Adipocyte (in vitro differentiated cells): ENCODE measurements at places on chromosomes 16 and 17.

- DNase-seq = no peak
Observed at GRCh38 chr16:22282254-22282892, 14.8 kb upstream of the POLR3E start.

DNA sequence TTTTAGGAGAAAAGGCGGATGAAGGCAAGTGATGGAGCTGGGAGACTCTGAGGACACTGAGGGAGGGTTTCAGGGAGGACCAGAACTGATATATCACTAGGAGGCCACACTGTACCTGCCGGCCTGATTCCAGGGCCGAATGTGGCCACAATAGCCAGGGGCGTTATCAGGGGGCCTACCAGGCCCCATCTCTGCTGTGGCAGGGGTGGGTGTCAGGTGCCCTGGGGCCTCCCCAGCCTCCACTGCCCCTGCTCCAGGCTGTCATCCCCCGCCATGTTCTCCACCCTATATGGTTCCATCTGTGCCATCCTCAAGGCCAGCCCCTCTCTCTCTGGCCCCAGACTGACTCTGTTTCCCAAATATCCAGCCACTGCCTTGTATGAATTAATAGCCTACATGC lies 246.5 kb downstream of the GSG1L start:
- no peak for DNase-seq

DNA sequence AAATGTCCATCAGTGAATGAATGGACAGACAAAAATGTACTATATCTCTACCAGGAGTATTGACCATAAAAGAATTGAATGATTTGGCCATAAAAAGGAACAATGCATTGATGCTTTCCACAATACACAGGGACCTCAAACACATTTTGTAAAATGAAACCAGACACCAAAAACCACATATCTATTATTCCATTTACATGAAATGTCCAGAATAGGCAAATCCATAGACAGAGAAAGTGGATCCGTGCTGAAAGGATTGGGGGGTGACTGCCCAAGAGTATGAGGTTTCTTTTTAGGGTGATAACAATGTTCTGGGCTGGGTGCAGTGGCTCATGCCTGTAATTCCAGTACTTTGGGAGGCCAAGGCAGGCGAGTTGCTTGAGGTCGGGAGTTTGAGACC lies 6.9 kb upstream of the LITAF start:
- DNase-seq = peak; percentile 52

GRCh38 chr16:85738923-85739715 lies 11.8 kb downstream of the C16orf74 start:
- DNase-seq = no peak

DNA sequence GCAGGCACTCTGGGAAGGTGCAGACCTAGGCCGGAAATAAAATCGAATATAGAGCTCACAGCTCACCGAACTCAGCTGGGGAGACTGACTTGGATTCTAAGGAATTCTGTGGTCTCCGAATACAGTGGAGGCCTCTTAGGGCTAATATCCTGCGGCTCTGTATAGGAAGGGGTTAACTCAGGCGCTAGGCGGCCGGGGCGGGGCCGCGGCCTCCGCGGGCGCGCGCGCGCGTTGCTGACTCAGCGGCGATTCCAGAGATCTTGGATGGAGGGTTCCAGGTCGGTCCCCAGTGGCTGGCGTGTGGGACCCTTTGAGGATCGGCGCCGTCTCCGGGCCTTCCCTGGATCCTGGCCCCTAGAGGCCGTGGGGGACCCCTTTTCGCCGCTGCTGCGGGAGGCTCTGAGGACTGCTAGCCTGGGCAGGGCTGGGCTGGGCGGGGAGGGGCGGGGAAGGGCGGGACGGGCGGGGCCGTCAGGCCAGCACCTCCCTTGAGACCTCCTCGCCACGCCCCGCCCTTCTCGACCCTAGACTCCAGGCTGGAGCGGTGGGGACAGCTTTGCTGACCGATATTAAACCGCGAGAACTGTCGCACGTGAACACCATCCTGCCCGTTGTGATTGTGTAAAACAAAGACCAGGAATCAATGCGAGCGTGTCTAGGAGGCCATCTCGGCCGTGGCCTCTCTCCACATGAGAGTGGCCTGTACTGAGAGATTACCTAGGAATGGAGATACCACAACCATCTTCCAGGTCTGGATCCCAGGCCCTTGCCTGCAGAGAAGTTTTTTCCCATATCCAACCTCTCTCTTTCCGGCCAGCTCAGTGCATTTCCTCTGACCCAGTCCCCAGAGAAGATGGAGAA lies 1.4 kb upstream of the PLEKHH3 start:
- peak; percentile 93 for DNase-seq

DNA sequence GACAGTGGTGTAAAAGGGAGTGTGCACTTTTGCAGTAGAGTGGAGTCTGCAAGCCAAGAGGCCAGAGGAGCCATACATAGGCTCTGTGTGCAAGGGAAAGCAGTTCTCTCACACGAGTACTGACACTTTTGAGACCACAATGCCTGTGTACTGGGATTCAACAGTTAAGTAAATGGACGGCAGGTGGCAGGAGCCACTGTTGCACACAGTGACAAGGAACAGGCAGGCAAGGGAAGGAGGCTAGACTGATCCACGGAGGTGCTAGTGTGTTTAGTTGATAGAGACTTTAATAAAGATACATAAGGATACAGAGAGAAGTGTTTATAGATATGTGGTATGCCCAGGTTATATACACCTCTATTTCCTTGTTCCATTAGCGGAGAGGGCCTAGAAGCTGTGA lies 67.0 kb downstream of the MPRIP start:
- no peak for DNase-seq

DNA sequence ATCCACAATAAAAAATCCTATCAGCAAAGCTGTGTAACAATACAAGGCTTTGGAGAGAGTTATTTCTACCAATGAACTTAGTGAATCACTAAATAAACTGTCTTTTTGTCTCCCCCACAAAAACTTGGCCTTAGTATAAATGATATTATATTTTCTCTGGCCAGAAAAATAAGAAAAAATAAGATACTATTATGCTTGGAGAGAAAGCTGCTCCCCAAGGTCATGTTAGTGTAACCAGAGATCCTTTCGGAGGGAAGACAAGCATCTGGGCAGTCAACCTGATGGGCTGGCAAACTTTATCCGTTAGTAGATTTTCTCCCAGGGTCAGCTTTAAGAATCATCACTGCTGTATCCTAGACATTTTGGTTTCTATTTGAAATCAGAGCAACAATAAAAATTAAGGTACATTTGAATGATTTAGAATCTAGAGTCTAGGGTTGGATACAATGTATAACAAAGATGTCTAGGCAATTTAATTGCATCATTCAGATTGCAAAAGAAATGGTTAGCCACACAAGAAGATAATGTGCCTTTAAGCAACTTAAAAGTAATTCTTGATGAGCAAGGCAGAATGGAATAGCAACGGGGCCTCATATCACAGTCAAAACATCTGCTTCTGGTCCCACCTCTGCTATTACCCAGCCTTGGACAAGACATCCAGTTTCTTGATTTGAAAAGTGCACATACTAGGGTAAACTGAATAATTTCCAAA lies 280.4 kb downstream of the SLC39A11 start:
- DNase-seq = no peak

DNA sequence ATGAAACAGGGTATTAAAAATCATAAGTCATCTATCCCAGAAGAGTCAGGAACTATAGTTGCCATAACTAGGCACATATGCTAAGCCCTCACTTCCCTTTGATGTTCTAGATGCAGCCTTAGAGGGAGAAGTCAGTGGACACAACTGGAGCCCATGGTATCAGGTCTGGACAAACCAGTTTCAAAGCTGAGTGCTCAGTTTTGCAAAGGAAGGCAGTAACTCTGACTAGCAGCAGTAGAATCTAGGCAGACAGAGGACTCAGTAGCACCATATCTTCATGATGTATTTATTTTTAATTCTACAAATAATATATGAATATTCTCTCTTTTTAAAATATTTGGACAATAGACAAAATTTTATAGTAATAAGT lies 11.7 kb upstream of the FAM20A start:
- no peak for DNase-seq

DNA sequence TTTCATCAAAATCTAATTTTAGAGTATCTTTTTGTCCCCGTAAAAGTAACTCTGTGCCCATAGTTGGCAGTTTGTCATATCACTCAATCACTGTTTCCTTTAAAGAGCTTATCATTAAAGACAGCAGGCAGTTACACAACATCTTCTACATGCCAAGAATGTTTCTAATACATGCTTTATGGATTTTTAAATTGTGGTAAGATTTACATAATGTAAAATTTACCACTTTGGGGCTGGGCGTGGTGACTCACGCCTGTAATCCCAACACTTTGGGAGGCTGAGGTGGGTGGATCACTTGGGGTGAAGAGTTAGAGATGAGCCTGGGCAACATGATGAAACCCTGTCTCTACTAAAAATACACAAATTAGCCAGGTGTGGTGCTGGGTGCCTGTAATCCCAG lies 687.2 kb downstream of the WWOX start:
- DNase-seq = no peak

DNA sequence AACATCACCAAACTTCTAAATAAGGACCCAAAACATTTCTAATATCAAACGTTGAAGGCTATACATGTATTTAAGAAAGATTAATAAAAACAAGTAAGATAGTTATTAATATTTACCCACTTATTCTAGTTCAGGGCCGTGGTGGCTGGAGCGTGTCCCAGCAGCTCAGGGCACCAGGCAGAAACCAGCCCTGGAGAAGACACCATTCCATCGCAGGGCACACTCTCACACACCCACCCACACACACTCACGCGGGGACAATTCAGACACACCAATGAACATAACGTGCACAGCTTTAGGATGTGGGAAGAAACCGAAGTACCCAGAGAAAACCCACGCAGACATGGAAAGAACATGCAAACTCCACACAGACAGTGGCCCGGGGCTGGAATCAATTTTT lies 13.5 kb downstream of the C17orf67 start:
- no peak for DNase-seq

- DNase-seq = no peak
Observed at GRCh38 chr16:54862529-54862928, 68.1 kb upstream of the IRX5 start.

DNA sequence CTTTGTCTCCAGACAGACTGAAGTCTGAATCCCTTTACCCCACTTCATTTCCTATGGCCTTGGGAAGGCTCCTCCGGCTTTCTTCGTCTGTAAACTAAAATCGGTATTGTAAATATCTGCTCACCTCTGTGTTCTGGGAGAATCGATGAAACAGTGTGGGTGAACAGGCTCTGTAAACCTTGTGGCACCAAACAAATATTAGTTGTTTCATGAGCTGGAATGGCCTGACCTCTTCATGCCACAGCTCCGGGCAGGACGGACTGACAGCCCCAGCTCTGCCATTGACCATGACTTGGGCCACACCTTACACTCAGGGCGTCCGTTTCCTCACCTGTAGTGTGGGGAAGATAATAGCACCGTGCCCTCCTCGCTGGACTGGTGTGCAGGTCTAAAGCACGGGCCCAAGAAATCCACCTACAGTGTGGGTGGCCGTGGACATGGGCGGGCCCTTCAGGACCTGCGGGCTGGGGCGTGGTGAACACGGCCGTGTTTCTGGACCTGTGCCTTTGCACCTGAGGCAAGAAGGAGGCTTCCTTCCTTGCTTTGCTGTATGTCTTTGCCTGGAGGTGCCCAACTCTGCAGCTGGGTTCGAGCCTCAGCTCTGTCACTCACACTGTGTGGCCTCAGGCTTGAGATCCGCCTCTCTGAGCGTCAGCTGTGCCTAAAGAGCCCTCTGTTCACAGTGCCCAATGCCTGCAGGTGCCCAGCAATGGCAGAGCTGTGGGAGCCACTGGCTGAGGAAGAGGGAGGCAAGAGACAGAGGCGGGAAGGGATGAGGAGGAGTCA lies 6.1 kb upstream of the OSGIN1 start:
- no peak for DNase-seq

GRCh38 chr16:19929062-19929511 lies 44.4 kb upstream of the GPRC5B start:
- DNase-seq = no peak

DNA sequence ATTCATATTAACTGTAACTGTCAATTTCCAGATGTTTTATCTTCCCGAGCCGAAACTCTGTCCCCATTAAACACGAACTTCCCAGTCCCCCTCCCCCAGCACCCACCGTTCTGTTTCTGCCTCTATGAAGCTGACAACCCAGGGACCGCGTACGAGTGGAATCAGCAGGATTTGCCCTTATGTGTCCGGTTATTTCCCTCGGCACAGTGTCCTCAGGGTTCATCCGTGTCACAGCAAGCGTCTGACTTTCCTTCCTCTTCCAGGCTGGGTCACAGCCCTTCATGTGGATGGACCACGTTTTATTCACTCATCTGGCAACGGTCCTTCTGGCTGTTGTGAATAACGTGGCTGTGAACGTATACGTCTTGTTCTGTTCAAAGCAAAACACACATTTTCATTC lies 31.3 kb downstream of the METRNL start:
- DNase-seq = no peak

DNA sequence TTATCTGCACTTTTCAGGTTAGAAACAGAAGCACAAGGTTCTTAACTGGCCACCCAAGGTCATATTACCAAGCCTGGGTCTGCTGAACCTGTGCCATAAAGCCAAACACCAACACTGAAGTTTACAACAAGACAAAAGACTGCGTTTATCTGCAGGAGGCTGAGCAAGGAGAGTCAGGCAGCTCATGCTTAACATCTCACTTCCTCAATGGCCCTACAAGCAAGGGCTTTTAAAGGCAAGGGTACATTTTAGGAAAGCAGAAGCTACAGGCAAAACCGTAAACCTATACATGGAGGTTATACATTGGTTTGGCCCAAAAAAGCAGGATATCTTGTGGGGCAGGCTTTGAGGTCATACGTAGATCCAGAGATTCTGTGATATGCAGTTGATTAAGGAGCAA lies 91.2 kb downstream of the GNAO1 start:
- DNase-seq = no peak

GRCh38 chr16:48330189-48330840 lies 54.9 kb downstream of the SIAH1 start:
- no peak for DNase-seq

- no peak for DNase-seq
Observed at GRCh38 chr16:35689764-35690163, 2230.4 kb downstream of the TP53TG3F start.

GRCh38 chr16:70480127-70481105 lies 26.0 kb downstream of the FCSK start:
- no peak for DNase-seq

- no peak for DNase-seq
Observed at GRCh38 chr16:63067141-63067540, 1030.9 kb upstream of the CDH8 start.

DNA sequence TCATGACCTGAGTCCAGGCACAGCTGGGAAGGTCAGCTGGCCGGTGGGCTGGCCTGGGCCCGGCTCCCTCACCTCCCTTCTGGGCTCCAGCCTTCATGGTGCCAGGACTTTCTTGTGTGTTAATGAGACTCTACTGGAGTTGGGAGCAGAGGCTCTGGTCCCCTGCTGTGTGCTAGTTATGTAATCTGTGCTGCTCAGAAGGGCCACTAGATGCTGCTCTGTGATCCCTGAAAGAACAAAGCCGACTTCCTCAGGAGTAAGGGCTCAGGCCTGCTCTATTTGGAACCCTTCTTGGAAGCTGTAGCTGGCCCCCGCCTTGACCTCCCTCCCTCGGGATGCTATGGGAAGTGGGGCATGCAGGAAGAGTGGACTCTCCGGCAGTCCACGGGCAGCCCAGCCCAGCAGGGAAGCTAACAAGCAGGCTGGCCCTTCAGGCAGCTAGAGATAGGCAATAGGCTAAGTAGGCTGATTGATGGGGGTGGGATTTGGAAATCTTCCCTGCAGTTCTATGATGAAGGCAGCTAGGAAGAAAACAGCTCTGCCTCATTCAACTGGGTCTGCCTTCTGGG lies 3.3 kb upstream of the CDK5R1 start:
- peak; percentile 45 for DNase-seq

GRCh38 chr17:72590382-72590781 lies 469.6 kb downstream of the SOX9 start:
- DNase-seq = peak; percentile 82

- no peak for DNase-seq
Observed at GRCh38 chr16:87200637-87201036, 116.6 kb downstream of the C16orf95 start.
